ENCODE measurements at places on chromosomes 2 and 18. TPM values are rescaled to one million over a fixed set of nuclear protein-coding genes. Genes with fewer than 3 reads are reported as not detected.

IL1R2 gene
- polyA plus RNA-seq = 2.1 TPM

RAD51AP2 gene
- not detected for polyA plus RNA-seq

DNA sequence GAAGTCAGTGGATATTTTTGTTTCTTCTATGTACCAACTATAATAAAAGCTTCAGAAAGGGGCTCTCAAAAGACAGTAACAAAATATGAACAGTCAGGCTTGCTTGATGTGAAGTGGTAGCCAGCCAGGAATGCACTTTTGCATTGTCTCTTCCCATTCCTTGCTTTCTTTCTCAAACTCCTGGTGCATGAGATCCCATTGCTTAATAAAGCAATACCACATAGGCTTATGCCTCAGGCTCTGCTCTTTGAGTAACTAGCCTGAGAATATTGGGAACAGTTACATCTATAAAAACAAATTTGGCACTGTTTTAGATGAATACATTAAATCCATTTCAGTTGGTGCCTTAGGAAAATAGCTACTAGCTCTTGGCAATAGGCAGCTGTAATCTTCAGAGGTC lies 62.6 kb upstream of the ST6GAL2 start:
- H3K4me3 ChIP-seq = no peak overlapping the region
- DNase-seq = no peak
- H3K27me3 ChIP-seq = no peaks in the 10 kb centered on the region
- no peaks in the 10 kb centered on the region for H3K4me1 ChIP-seq

- no peaks in the 10 kb centered on the region for H3K27me3 ChIP-seq
- no peaks in the 10 kb centered on the region for H3K4me1 ChIP-seq
- H3K36me3 ChIP-seq = no peaks in the 10 kb centered on the region
- no peak for DNase-seq
These were observed 160.2 kb downstream of the PMAIP1 start for GRCh38 chr18:60060026-60060425.

- peaks cover 24% of the 10 kb centered on the region for H3K36me3 ChIP-seq
- H3K4me1 ChIP-seq = no peaks in the 10 kb centered on the region
- no peaks in the 10 kb centered on the region for H3K27me3 ChIP-seq
- DNase-seq = no peak
These were observed 24.7 kb downstream of the COPS7B start for GRCh38 chr2:231810905-231811304.

GRCh38 chr2:128410035-128410757 lies 91.5 kb upstream of the HS6ST1 start:
- no peaks in the 10 kb centered on the region for H3K4me1 ChIP-seq
- DNase-seq = no peak
- H3K36me3 ChIP-seq = no peaks in the 10 kb centered on the region
- H3K4me3 ChIP-seq = no peak overlapping the region
- H3K27me3 ChIP-seq = no peaks in the 10 kb centered on the region
- no peak overlapping the region for H3K27ac ChIP-seq

DNA sequence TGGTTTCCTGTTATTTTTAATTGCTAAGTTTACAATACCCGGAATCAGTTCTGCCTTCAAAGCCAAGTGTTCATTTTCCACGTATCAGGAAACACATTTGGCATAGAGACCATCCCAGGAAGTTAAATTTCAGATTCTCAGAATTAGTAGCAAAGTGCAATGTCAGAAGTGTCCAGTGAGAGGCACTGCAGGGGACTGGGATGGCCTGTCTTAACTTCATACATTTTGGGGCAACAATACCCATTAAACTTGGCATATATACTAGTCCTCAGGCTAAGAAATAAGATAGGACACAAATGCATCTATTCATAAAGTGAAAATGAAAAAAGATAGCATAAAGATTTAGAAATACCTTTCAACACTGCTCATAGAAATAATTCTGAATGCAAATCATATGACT lies 1.5 kb upstream of the IL1RL2 start:
- no peaks in the 10 kb centered on the region for H3K27me3 ChIP-seq
- DNase-seq = no peak
- H3K36me3 ChIP-seq = no peaks in the 10 kb centered on the region
- peaks cover 9% of the 10 kb centered on the region for H3K4me1 ChIP-seq
- H3K27ac ChIP-seq = no peak overlapping the region

- no peak for DNase-seq
- H3K4me1 ChIP-seq = no peaks in the 10 kb centered on the region
- H3K27ac ChIP-seq = no peak overlapping the region
- H3K4me3 ChIP-seq = no peak overlapping the region
These were observed 37.6 kb upstream of the FZD7 start for GRCh38 chr2:201996006-201996405.

- peak overlapping the region; percentile 57 for H3K4me3 ChIP-seq
- H3K36me3 ChIP-seq = no peaks in the 10 kb centered on the region
- DNase-seq = no peak
- H3K27me3 ChIP-seq = no peaks in the 10 kb centered on the region
These were observed 142.6 kb upstream of the ALKAL2 start for GRCh38 chr2:430291-431040.
